ENCODE measurements at places on chromosomes 6 and 20.

DNA sequence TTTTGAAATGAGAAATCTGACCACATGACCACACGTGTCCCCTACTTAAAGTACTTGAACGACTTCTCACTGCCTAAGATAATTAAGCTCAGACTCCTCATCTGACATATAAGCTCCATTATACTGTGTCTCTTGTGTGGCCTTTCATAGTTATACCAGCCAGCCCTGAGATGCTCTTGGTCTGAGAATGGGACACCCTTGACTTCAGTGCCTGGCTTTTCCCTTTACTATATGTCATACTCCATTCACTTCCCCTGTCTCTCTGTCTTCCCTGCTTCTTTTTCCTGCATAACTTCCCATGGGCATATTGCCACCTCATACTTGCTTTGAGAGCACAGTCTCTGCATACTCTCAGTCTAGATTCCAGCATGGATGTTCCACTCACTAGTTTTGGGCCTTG is 53.4 kb upstream of the TINAG start:
- DNase-seq, result no peak

GRCh38 chr6:34664256-34664971 is 32.2 kb downstream of the ILRUN start:
- DNase-seq, result no peak

DNA sequence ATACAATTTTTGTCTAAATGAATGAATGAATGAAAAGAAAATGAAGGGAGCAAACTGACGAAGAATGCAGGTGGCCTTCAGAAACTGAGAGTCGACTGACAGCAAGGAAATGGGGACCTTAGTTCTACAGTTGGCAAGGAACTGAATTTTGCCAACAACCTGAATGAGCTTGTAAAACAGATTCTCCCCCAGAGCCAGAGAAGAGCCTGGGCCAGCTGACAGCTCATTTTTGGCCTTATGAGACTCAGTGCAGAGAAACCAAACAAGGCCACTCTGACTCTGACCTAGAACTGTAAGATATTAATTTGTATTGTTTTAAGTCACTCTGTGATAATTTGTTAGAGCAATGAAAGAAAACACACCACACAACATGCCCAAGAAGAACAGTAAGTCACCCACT is 21.8 kb downstream of the MAN1A1 start:
- DNase-seq, result no peak

- DNase-seq, result no peak
Observed at GRCh38 chr6:31582230-31582643, at the start of gene LTB. Gene LTB (minus strand): TSS chr6:31582424. CDS start chr6:31582417, 7 bp downstream.

DNA sequence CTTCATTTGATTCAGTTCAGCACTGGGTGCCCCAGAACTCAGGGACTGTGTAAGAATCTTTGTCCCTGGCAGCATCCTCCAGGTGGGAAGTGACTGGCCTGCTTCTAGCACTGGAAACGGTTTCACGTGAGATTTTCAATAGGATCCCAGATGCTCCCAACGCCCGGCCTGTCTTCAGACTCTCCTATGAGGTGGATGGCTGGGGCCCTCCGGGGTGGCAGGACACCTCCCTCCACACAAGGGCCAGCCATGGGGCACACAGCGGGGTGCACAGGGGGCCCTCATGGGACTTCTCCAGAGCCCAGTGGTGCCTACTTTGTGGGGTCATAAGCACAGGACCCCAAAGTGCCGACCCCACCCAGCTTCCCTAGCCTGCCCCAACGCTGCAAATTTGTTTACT is 72.8 kb downstream of the SMOC2 start:
- DNase-seq, result no peak

GRCh38 chr6:103273048-103273447 is 1586.7 kb downstream of the HACE1 start:
- no peak for DNase-seq

DNA sequence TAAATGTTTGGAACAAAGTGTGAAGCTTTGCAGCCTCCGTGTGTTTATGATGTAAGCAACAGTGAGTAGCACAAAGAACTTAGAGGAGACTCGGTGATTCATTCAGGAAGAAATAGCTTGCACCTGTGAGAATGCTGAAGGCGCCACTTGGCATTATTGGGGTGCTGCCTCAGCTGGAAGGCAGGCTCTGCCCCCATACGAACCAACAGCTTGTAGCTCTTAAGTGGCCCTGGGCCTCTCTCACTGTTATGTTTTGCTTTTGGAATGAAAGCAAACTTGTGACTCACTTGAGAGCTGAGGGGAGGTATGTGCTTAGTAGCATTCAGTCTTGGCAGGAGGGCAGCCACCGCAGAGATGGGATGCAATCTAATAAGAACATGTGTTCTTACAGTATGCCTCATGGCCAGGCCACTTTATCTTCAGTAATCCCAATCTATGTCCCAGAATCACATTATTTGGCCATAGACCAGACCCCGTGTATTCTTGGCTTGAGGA is 310.7 kb downstream of the EYA4 start:
- DNase-seq, result no peak

DNA sequence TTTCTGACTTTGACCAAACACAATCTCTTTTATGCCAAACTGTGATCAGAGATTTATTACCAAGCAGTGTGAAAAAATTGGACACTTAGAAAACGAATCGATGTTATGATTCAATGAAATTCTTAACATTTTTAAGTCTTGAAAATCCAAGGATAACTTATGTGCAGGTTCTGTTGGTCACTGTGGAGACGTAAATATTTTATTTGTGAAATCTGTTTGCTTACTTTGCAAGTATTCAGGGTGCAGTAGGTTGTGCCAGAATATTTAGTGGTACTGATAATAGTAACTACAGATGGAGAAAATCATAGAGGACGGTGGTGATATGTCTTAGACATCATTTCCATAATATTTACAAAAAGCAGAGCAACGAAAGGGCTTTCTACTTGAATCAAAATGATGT is 97.3 kb downstream of the BMP2 start:
- DNase-seq, result no peak

- DNase-seq, result peak; percentile 37
Observed at GRCh38 chr6:33192671-33193602, 670 bp upstream of the COL11A2 start.

- DNase-seq, result no peak
Observed at GRCh38 chr20:57909763-57910331, 200.0 kb upstream of the PMEPA1 start.

DNA sequence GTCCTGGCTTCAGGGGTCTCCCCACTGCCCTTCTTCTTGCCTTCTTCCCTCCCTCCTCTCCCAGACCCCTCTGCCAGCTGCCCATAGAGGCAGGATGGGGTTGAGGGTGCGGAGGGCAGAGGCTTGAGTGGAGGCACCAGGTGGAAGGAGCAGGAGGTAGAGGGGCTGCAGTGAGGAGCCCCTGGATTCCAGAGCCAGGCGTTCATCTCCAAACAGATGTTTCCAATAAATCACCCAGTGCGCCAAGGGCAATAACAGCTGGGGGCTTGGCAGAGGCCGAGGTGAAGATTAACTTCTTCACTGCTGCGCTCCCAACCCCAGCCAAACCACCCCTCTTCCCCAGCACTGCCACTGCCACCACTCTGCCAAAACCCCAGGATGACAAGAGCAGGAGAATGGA is 10.7 kb downstream of the MDFI start:
- no peak for DNase-seq

GRCh38 chr6:2999618-3000557 is at the start of gene NQO2:
Gene NQO2 (plus strand): TSS chr6:2999894. CDS start chr6:3006553, 6,659 bp downstream.
- peak; percentile 95 for DNase-seq

GRCh38 chr6:126535595-126535994 is 195.7 kb downstream of the CENPW start:
- no peak for DNase-seq

- DNase-seq, result no peak
Observed at GRCh38 chr6:118630923-118631322, 20.5 kb downstream of the CEP85L start.

DNA sequence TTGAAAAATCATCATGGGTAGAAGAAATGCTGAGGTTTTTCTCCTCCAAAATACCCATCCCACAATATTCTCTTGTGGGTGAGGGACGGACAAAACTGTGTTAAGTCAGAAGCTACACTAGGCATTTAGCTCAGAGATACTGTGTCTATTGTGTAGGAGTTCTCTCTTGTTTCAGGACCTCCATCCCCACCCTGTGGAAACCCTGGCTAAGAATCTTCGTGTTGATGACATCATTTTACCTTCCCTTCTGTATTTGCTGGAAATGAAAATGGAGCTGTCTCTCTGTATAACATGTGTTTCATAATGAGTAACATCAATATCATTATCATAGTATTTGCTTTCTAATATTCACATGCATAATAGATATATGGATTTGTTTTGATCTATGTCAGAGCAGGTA is 1193.0 kb upstream of the CITED2 start:
- DNase-seq, result no peak

DNA sequence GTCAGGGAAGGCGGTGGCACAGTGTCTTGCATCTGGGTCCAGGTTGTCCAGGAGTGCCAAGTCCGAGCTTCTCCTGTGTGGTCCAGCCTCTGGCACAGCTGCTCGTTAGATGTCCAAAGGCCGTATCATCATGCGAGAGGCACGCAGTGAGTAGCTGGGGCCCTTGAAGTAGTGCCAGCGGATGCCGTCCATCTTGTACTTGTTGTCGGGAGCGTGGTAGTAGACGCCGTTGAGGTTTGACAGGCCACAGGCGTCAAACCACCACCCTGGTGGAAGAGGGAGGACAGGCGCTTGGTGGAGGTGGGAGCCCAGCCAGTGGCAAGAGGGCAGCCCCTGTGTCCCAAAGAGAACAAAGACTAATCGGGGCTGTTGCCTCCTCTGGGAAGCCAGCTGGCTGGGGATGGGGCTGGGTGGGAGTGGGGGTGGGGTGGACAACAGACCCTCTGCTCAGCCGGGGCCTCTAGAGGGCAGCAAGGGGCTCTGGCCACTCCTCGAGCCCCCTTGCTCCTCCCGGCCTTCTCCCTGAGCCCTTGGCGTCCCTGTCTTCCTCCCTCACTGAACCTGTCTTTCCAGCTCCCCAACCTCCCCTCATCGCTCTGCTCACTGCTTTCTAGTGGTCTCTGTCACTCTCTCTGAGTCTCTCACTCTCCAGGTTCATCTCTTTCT is 39.5 kb downstream of the FAM110A start:
- DNase-seq, result no peak

DNA sequence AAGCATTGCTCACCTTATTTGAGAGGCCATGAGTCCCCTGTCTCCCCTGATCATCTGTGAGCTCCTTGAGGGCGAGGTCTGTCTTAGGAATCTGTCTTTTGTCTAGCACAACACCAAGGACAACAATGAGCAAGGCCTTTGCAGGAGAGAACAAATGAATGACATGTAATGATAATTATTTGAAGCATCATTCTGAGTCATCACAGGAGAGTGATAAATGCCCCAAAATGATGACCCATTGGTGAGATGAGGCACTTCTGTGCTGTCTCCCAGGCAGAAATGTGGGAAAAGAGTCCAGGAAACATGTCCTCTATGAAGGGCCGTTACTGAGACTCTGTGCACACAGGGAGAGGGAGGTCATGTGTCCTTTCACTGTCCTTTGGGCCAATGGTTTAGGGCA is 105.2 kb upstream of the LRFN2 start:
- DNase-seq, result no peak

DNA sequence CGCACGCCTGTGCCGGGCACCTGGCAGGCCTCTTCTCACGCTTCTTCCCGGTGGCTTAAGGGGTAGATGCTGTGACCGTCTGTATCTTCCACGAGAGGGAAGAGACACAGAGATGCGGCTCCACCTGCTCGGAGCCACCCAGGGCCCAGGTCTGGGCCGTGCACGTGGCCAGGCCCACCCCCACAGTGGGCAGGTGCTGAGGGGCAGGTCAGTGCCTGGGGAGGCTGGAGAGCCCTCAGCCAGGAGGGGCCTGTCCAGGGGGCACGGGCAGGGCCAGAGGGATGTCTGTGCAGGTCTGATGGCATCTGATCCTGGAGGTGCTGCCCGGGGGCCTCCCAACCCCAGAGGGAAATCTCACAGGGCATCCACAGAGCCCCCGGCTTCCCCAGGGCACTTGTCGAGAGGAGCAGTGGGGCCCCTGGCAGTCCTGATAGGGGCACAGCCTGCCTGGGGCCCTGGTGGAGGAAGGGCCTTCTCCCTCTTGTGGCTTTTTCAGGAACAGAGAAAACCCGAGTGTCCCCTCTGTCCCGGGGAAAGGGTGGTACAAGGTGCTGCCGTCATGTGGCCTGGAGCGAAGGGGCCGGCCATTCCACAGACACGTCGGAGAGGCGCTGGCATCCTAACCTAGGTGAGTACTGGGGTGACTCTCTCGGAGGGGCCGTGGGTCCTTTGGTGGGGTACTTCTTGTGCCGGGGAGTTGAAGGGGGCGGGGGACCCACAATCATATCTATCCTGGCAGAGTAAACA is 50.2 kb upstream of the CHRNA4 start:
- DNase-seq, result no peak

DNA sequence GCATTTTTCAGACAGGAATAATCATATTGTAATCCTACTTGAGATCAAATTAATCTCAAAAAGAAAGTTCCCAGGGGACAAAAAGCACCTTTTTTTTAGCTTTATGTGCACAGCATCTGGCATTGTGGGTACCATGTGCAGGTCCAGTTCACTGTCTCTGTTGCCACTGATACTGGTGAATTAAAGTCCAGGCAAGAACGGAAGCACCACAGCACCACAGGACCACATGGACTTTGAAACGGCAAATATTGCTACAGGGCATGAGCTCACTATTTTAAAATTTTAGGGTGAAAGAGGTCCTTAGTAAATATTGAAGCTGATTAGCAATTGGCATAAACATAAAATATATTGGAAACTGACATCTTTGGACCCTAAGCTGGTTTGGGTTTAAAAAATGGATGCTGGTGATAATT is 709.0 kb downstream of the EPM2A start:
- no peak for DNase-seq

DNA sequence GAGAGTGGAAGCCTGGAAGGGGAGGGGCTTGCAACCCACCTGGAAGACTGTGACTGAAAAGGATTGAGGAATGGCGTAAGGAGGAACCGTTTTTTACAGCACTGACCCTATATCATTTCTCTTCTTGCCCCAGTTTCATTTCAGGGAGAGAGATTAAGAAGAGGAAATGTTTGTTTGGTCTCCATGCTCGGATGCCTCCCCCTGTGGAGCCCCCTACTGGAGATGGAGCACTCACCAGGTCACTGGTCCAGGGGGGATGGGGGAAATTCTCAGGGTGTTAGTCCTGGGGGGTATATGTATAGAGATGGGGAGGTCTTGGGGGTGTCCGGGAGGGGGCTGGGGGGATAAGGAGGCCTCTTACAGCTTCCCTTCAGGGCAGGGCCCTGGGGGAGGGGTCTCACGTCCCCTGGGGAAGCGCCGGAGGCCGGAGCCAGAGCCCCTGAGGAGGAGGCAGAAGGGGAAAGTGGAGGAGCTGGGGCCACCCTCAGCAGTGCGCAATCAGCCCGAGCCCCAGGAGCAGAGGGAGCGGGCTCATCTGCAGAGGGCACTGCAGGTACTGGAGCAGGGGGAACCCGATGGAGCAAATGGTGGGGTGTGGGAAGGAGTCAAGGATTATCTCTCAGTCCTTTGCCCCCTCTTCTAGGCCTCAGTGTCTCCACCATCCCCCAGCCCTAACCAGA is 3.2 kb downstream of the CUTA start:
- no peak for DNase-seq

GRCh38 chr6:85644279-85644762 is 1.6 kb upstream of the SYNCRIP start:
- DNase-seq, result no peak

- DNase-seq, result no peak
Observed at GRCh38 chr6:108568551-108569305, 8.0 kb downstream of the FOXO3 start.

GRCh38 chr6:126913651-126914050 is 204.8 kb upstream of the RSPO3 start:
- no peak for DNase-seq

- DNase-seq, result no peak
Observed at GRCh38 chr6:113169484-113169883, 687.7 kb upstream of the MARCKS start.

GRCh38 chr6:129513471-129513870 is 196.5 kb downstream of the ARHGAP18 start:
- no peak for DNase-seq
